ENCODE measurements at places on chromosomes 12 and 14. TPM values are rescaled to one million over a fixed set of nuclear protein-coding genes. Genes with fewer than 3 reads are reported as not detected.

Gene ACRBP
- total RNA-seq: 1.6 TPM

Gene FLVCR2
- 9.6 TPM for total RNA-seq

Gene COQ6
- total RNA-seq: 22.5 TPM

Gene CLEC4C
- total RNA-seq: 0.60 TPM

Gene DDX54
- total RNA-seq: 75.3 TPM

Gene IAPP
- not detected for total RNA-seq

Gene EML5
- 2.1 TPM for total RNA-seq

Gene KCNA1
- not detected for total RNA-seq

Gene CMA1
- total RNA-seq: not detected

Gene TSPAN19
- 17.1 TPM for total RNA-seq

Gene ANO2
- total RNA-seq: 5.9 TPM

Gene PDE3A
- total RNA-seq: 5.2 TPM

Gene OAS2
- total RNA-seq: 11.3 TPM

Gene GYS2
- not detected for total RNA-seq

Gene CLEC14A
- 97.7 TPM for total RNA-seq

Gene CEBPE
- not detected for total RNA-seq

Gene ITPR2
- 47.0 TPM for total RNA-seq

Gene KRT2
- total RNA-seq: not detected

Gene RCOR1
- total RNA-seq: 63.9 TPM

Gene CLEC1B
- 2.2 TPM for total RNA-seq

Gene MYF6
- not detected for total RNA-seq

Gene ITGB7
- total RNA-seq: 7.9 TPM

Gene SERPINA12
- not detected for total RNA-seq

Gene OR6C2
- 0.14 TPM for total RNA-seq

Gene HSPA2
- 20.5 TPM for total RNA-seq

Gene LRRC10
- 0.40 TPM for total RNA-seq

Gene HSPB8
- total RNA-seq: 34.4 TPM

Gene C14orf93
- total RNA-seq: 14.9 TPM

Gene OR8S1
- not detected for total RNA-seq

Gene CCDC197
- not detected for total RNA-seq

Gene TAS2R7
- total RNA-seq: 0.31 TPM

Gene TMPRSS12
- total RNA-seq: not detected

Gene RABGGTA
- total RNA-seq: 55.8 TPM

Gene IGF1
- total RNA-seq: 9.5 TPM

Gene TSPAN11
- 12.1 TPM for total RNA-seq

Gene KRT83
- not detected for total RNA-seq

Gene C2CD5
- 34.6 TPM for total RNA-seq

Gene KCNH3
- 1.6 TPM for total RNA-seq

Gene KERA
- not detected for total RNA-seq

Gene CCDC184
- 0.51 TPM for total RNA-seq

Gene CPNE8
- 13.9 TPM for total RNA-seq

Gene BMP4
- 39.0 TPM for total RNA-seq

Gene KRT73
- not detected for total RNA-seq

Gene TPCN1
- total RNA-seq: 32.0 TPM

Gene SMCO2
- 0.31 TPM for total RNA-seq

Gene PAH
- total RNA-seq: 0.64 TPM

Gene RASAL1
- total RNA-seq: 0.58 TPM

Gene MYG1
- total RNA-seq: 22.1 TPM

Gene HIF1A
- 183 TPM for total RNA-seq
